Myocyte (in vitro differentiated cells): ENCODE measurements at places on chromosomes 4 and X. TPM values are rescaled to one million over a fixed set of nuclear protein-coding genes. Genes with fewer than 3 reads are reported as not detected.

GRCh38 chrX:26352891-26353430 is 137.0 kb downstream of the MAGEB5 start:
- DNase-seq: no peak

- no peak for DNase-seq
Measured at GRCh38 chr4:100367451-100367850, 150.4 kb downstream of the EMCN start.

Gene INTU
- total RNA-seq: 8.8 and 12.7 TPM in 2 replicates

Gene CLTRN
- total RNA-seq: not detected in 2 replicates

Gene ERAS
- total RNA-seq: not detected in 2 replicates

- peak; percentile 16 for DNase-seq
Measured at GRCh38 chrX:73876911-73877310, 313.9 kb downstream of the CHIC1 start.

Gene QRFPR
- total RNA-seq: not detected in 2 replicates

Gene PSAPL1
- total RNA-seq: not detected in 2 replicates

- DNase-seq: peak; percentile 98
Measured at GRCh38 chr4:149409146-149409545, 406.5 kb downstream of the IQCM start.

GRCh38 chr4:1870578-1871443 is at the start of gene NSD2:
Gene NSD2 (plus strand): TSS chr4:1871393. CDS start chr4:1900655, 29,262 bp downstream.
- DNase-seq: peak; percentile 87

Gene GAR1
- 11.9 and 18.1 TPM in 2 replicates for total RNA-seq

Gene NUDT10
- total RNA-seq: 0.42 and 0.62 TPM in 2 replicates

DNA sequence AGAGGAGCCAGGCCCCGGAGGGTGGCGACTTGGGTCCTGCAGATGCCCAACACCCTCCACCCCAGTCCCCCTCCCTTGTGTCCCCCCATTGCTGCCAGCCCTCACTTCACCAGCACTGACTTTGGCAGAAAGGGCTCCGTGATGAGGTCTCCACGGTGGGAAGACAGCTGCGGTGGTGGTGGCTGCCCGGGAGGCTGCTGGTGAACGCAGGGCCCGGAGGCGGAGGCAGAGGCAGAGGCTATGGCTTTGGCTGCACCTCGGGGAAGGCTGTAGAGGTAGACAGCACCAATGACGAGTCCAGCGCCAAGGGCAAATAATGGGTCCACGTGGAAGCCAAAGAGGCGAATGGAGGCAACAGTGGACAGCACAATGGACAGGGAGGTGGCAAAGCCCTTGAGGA is 6.8 kb downstream of the SLC35A2 start:
- no peak for DNase-seq

Gene CENPVL1
- 0.24 TPM in 1 of 2 replicates, not detected in the other for total RNA-seq

DNA sequence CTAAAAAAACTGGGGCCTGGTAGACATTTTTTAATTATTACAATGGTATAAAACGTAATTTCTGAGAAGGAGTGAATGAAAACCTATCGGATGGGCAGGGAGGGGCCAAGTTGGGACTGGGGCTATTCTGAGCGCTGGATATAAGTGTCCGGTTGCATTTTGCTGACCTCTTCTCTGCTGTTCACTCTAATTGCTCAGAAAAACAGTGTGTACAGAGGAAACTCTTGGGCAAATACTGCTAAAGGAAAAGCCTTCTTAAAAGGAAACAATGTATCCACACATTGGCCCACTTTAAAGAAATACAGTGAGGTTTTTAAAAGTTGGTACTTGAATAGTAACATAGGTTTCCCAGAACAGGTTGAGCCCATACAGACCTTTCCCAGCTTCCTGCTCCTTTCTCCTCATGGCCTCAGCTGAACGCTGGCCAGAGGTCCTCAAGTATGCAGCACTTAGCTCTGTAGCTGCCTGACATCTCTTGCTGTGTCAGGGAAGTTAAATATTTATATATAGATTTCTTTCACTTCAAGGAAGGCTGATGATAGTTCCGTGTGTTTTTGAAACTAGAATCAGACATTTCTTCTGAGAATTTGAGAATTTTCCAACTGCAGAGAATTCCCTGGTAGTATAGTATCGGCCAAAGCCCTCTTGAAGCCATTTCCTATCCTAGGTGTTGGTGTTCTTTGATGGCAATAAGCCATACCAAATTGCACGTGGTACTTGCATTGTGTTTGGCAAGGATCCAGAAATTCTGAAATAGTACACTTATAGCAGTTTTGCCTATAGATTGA is 97.1 kb upstream of the SLC4A4 start:
- DNase-seq: peak; percentile 26

DNA sequence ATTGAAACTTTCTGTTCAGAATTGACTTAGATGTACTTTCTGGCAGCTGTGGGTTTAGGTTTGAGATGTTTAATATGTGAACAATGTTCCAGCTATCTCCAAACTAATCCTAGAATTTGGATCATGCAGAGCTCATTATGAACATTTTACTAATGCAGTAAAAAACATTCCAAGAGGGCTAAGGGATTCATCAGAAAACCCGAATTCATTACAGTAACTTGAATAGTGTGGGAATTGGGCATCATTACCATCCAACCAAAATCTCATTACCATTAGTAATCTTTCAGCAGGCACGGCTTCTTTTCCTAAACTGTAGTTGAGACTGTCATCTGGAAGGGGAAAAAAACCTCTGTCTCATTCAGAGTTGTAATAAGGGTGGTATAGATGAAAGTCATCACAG is 91.0 kb downstream of the LIMCH1 start:
- no peak for DNase-seq

GRCh38 chr4:53326535-53326934 is 39.3 kb downstream of the SCFD2 start:
- DNase-seq: no peak

- DNase-seq: peak; percentile 9
Measured at GRCh38 chrX:66914080-66914479, 275.2 kb upstream of the EDA2R start.

DNA sequence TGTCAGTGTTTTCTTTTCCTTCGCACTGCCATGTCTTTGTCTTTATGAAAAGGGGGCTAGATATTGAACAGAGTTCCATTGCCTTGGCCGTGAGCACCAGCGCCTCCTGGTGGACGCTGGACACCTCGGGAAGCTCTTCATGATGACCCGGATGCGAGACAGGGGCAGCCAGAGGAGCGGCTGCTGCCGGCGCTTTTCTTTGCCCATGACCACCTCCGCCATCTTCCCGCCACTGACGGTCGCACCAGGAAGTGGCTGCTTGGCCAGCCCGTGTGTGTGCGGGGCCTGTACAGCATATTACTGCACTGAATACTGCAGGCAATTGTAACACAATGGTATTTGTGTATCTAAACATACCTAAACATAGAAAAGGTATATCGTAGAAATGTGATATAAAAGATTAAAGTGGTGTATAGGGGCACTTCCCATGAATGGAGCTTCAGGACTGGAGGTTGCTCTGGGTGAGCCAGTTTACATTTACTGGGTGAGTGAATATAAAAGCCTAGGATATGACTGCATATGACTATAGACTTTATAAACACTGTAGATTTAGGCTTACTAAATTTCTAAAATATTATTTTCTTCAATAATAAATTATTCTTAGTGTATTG is 15.8 kb upstream of the GRIA2 start:
- no peak for DNase-seq

DNA sequence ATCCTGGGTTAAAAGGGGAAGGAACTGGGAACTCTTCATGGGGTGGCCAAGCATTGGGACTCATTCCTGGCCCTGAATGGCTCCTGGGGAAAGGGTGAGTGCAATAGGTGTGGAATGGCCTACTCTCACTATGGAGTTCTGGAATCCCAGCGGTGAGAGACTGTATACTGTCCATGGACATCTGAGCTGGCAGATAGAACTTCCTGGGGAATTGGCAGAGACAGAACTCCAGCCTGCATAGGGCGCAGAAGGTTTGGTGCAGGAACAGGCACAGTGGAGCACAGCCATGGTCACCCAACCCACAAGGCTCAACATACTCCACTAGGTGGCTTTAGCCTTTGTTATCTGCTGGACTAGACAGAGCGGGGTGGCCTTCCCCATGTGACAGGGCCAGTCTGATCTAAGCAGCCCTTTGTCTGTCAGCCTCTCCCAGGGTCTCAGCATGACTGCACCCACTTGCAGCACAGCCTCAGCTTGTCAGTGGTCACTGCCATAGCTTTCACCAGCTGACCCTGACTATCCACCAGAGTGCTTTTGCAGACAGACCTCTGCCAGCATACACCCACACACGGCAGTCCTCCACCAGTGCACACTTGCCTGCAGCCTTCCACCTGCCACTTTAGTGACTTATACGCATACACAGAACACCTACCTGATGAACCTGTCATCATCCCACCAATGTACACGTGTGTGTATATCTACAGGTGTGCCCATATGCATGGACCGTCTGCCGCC is 48.4 kb downstream of the TECRL start:
- DNase-seq: no peak

DNA sequence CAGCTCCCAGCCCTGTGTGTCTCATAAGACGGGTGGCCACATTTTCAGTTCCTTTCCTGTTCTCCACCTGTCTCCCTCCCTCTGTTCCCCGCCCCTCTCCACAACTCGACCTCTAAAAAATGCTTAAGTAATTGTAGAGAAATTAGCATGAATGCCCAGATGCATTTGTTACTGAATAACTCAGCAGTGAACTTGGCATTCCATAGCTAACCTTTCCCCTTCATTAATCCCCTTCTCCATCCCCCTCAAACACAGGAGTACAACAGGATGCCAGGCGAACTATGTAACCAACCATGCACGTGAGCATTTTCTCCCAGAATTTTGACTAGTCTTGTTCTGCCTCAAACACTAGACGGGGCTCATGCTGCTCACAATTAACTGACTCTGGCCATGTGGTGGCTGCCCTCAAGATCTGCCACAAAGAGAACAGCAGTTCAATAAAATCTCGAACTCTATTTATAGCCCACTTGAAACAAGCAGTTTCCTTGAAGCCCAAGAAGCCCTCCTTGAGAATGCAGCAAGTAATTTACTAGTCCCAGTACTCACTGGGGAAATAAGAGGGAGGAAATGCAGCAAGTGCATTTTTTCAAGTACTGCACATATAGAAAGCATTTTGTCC is 351.2 kb downstream of the ARHGAP24 start:
- peak; percentile 91 for DNase-seq

GRCh38 chrX:120797188-120797851 is 78.3 kb downstream of the CT47B1 start:
- no peak for DNase-seq

DNA sequence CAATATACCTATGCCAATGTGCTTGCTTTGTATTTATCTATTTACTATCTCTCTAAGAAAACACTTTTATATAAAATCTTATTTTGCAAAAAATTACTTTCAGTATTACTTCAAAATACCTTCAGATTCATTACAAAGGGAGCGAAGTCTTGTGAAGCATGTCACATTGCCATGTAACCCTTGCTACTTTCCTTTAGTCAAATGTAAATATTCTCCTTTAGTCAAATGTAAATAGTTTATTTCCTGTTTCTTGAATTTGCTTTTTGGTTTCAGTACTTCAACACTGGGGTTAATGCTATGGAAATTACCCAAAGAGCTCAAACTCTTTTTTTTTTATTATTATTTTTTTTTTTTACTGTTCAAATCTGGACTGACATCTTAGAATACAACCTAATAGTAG is 383.3 kb downstream of the GRXCR1 start:
- DNase-seq: no peak

Gene PF4V1
- not detected in 2 replicates for total RNA-seq

DNA sequence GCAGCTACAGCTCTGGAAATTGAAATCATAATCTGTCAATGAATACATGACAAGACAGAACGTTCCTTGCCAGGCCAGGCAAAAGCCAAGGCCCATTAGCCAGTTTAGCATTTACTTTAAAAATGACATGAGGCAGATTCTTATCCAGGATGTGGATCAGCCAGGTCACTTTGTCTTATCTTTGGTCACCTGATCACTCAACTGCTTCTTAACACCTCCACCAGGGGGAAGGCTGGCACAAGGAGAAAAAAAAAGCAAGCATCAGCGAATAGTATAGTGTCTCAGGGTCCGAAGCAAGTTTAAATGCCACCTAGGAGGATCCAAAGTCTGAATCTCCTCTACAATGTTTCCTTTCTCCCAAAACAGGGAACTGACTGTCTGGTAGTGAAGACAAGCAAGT is 18.8 kb downstream of the ATP1B4 start:
- no peak for DNase-seq

- no peak for DNase-seq
Measured at GRCh38 chrX:66020631-66021334, 19.1 kb downstream of the VSIG4 start.

DNA sequence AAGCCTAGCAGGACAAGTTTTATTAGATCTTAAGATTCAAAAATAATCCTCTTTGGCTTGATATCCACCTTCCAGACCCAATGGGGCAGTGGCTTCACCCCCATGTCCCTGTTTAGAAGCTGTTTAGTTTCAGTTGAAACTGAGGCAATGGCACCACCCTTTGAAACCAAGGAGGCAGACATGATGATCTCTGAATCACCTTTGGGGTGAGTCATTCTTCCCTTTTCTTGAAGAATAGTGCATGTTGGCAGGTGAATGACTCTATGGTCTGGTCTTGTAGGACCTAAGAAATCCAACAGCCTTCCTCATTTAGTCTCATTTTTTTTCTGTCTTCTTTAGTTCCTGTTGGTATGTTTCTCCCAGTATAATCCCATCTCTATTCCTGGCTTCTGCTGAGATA is 29.5 kb upstream of the BMP15 start:
- no peak for DNase-seq
